ENCODE measurements at places on chromosomes 5 and 9. TPM values are rescaled to one million over a fixed set of nuclear protein-coding genes. Genes with fewer than 3 reads are reported as not detected.

Gene GFI1B
- not detected for total RNA-seq

Gene HTR1A
- total RNA-seq: not detected

- no peak for DNase-seq
These were observed 289.5 kb downstream of the IRX2 start for GRCh38 chr5:2461701-2462691.

- DNase-seq: no peak
These were observed 419.9 kb downstream of the NTRK2 start for GRCh38 chr9:85089188-85089969.

DNA sequence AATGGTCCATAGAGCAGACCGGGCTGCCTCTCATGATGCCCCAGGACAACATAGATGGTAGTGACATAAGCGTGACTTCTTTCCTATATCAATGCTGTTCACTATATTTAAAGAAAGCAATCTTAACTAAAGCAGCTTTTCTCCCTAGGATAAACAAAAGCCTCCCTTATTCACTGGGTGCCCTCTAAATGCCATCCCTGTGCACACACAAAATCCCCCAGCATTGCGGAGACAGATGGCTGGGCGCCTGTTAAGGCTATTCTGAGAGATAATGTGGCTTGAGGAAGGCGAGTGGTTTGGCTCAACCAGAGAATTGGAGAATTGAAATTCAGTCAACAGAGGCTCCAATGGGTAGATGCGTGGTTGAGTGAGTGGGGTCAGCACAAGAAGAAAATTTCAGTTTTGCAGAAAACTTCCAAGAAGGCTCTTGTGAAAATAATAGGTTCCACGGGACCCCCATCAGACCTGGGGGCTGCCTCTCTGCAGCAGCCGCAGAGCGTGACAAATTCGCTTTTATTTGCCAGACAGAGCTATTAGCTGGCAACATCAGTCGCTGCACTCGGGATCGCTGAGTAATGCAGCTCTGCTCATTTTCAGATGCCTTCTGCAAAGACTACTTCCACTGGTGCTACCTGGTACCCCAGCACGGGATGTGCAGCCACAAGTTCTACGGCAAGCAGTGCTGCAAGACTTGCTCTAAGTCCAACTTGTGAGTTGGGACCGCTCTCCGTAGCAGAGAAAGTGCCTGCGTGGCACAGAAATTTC lies 103.9 kb upstream of the ICE1 start:
- no peak for DNase-seq

GRCh38 chr5:151733358-151734063 lies 24.9 kb downstream of the ATOX1 start:
- DNase-seq: no peak

DNA sequence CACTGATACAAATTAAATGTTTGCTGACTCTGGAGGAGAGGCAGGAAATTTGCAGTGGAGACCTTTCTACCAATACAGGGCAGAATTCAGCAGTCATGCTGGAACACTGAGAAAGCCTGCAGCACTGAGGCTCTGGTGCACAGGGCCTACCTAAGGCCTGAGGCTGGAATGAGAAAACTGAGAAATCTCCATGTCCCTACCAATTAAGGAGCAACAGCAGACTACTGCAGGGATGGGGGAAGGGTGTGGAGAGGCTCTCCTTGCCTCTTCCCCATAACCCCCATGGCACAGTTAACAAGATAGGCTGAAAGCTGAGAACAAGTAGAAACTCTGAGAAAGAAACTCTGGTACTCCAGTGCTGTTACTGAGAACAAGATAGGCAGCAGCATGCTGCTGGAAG lies 10.5 kb downstream of the FBXO4 start:
- DNase-seq: no peak

Measured in osteocyte (in vitro differentiated cells).